ENCODE measurements at places on chromosomes 4 and X. TPM values are rescaled to one million over a fixed set of nuclear protein-coding genes. Genes with fewer than 3 reads are reported as not detected.
A peak's percentile ranks its signal among the peaks of the same experiment; 100 is the strongest.

- DNase-seq = no peak
Observed at GRCh38 chr4:59374416-59374815, 1825.7 kb upstream of the ADGRL3 start.

DNA sequence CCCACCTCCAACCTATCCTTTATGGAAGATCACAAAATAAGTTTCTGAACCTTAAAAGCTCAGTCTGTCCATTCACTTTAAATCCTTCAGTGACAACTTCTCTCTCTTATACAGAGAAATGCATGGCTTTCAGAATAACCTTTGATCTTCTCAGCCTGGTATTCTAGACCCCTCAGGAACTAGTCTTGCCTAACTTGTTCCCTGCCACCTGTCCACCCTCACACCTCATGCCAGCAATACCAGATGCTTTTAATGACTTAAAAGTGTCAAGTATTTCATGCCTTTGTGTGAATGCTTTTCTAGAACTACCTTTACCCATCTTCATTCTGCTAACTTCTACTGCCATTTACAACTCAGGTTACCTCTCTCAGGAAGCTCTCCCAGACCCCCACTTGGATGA, 7.4 kb downstream of the EXOC1L start:
- no peak for DNase-seq

The BANK1 gene
- 0.32 TPM for total RNA-seq

The VSIG4 gene
- total RNA-seq = not detected

The ZCCHC18 gene
- 0.64 TPM for total RNA-seq

DNA sequence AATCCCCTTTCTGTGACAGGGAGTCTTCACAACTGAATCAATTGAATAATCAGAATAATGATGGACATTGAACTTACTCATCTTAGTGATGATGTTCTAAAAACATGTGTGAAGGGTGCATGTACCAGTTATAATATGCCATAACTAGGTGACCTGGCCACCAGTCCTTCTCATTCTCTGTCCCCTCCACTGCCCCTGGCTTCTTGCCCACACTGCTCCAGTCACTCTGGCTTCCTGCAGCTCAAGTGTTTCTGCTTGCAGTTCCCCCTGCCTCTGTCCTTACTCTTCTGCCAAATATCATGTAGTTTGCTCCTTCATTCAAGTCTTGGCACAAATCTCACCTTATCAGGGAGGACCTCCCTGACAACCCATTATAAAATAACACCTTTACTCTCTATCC, 168.1 kb upstream of the SLC7A11 start:
- no peak for DNase-seq

DNA sequence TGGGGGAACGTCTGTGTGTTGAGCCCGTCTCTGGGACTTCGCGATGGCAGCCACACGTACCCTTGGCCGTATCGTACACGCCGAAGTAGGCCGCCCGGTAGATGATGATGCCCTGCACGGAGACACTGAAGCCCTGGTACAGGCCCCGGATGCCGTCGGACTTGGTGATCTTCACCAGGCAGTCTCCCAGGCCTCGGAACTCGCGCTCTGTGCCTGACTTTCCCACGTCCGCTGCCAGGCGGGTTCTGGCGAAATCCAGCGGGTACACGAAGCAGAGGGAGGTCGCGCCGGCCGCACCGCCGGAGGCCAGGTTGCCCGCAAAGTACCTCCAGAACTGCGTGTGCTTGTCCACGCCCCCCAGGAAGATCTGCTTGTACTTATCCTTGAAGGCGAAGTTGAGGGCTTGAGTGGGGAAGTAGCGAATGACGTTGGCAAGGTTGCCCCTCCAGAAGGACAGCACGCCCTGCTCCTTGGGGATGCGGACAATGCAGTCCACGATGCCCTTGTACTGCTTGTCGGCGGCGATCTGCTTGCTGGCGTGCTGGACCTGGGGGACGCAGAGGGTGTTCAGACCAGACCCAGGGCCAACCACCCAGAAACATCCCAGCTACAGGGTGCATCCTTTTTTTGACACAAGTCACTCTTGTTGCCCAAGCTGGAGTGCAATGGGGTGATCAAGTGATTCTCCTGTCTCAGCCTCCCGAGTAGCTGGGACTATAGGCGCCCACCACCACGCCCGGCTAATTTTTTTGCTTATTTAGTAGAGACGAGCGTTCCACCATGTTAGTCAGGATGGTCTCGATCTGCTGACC, 2.5 kb downstream of the SLC25A6 start:
- DNase-seq = no peak

DNA sequence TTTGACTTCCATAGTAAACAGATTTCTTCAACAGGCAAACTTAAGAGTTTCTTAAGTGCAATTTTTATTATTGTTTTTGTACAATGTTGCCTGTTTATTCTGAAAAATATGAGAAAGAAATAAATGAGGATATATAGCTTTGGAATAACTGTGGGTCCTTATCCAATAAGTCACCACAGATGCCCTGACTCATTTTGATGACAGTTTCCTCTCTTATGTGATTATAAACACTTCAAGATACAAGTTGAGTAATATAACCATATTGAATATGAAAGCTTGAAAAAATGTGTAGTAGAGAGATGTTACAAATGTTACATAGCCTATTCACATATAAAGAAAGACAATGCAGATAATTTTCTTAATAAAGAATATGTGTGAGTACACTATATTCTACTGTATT, 931.6 kb downstream of the RAPGEF2 start:
- DNase-seq = no peak

GRCh38 chr4:118712872-118713271, 27.7 kb downstream of the METTL14 start:
- DNase-seq = no peak

GRCh38 chr4:40178672-40179071, 18.2 kb upstream of the RHOH start:
- DNase-seq = peak; percentile 49

DNA sequence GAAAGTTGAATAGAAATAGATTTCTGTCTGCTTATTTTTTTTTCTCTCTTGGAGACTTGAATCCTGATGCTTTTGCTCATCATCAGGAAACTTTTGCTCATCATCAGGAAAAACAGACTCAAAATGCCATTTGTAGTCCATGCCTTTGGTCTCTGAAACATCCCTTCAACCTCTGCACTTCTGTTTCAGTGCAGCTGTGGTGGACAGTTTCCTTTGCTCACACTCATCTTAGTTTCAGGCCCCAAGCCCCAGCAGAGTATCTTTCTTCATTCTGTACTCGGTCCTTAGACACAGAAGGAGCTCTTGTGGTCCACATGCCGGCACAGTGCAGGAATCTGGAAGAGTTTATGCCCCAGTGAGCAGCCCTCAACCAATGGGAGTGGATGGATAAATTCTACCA, 337.9 kb downstream of the PPP3CA start:
- no peak for DNase-seq

GRCh38 chr4:36812149-36812548, 432.4 kb upstream of the NWD2 start:
- no peak for DNase-seq

- no peak for DNase-seq
Observed at GRCh38 chr4:53895137-53895536, 169.3 kb downstream of the CHIC2 start.

GRCh38 chr4:182826391-182826790, 90.8 kb downstream of the DCTD start:
- DNase-seq = no peak

The ADAMTS3 gene
- total RNA-seq = 3.0 TPM

The TRPC3 gene
- 1.3 TPM for total RNA-seq

The ANKRD50 gene
- 27.1 TPM for total RNA-seq

DNA sequence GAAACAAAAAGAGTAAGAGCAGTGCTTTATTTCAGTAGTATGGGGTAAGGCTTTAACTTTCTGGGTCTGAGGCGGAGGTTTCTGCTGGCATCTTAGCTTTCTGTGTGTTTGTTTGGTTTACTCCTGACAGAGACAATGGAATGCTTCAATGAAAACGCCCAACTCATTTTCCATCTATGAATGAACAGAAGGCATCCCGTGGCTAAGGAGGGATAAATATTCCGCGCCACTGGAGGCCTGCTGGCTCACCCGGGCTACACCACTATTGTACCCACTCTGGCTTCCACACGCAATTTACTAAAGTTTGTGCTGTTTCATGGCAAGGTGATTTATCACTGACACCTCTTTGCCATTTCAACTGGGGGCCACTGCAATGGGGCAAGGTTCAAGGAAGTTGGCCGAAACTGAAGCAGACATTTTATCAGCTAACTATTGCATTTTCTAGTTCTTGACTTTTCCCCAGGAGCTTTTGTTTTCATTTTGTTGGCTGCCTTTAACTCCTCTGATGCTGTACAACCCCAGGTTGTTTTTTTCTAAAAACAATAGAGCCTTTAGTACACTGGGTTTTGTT, 32.8 kb upstream of the PPARGC1A start:
- no peak for DNase-seq

DNA sequence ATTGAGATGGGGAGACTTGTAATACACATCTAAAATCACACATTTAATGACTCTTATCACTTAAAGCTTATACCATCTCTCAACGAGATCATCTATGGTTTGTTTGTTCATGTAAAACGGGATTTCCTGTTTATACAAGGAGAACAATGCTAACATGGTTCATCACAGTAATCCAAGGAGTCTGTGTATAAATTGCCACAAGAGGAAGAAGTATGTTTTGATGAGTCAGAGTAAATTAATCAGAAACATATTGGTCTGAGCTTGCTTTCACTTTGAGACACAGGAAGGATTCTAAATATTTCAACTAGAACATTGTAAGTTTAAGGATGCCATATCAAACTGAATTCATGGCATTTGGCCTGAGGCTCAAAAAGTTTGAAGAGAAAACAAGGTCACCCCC, 594.1 kb downstream of the GLUD2 start:
- peak; percentile 60 for DNase-seq

GRCh38 chrX:109732017-109732801, 848 bp downstream of the ACSL4 start:
- peak; percentile 40 for DNase-seq

GRCh38 chr4:184359888-184360287, 114.5 kb downstream of the IRF2 start:
- DNase-seq = peak; percentile 49

- peak; percentile 4 for DNase-seq
Observed at GRCh38 chrX:111447298-111447697, 35.3 kb upstream of the DCX start.

The SLC16A2 gene
- 10.6 TPM for total RNA-seq

DNA sequence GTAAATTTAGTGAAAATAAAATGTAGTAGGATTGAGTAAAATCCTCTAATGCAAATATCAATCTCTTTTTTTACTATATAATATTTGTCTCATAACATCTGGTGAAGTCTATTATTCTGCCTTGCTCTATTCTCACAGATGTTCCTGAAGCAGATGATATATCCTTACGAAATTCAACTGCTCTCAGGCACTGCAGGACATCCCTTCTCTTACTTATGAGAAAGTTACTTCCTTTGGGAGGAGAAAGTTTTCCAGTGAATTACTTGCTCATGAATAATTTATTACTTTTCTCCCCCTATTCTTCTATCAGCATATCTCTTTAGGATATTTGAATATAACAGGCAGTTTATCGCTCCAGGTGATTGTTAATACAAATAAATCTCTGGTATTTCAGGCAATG, 75.6 kb upstream of the AGA start:
- DNase-seq = no peak

GRCh38 chr4:44221407-44221806, 227.2 kb downstream of the KCTD8 start:
- DNase-seq = no peak

DNA sequence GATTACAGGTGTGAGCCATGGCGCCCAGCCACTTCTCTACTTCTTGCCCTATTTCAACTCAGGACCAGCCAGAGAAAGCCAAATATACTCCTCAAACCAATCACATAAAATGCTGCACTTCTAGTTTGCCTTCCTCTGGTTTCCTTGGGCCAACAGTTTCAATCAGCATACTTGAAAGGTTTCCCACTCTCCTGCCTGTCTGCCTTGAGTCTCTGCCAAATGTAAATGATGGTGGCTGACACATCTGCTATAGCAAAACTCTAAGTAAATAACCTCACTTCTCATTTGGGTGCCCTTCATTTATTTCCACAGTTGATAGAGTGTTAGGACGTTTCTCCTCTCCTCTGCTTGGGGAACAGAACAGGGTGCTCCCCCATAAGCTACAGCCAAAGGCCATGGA, 36.4 kb upstream of the PPA2 start:
- no peak for DNase-seq

DNA sequence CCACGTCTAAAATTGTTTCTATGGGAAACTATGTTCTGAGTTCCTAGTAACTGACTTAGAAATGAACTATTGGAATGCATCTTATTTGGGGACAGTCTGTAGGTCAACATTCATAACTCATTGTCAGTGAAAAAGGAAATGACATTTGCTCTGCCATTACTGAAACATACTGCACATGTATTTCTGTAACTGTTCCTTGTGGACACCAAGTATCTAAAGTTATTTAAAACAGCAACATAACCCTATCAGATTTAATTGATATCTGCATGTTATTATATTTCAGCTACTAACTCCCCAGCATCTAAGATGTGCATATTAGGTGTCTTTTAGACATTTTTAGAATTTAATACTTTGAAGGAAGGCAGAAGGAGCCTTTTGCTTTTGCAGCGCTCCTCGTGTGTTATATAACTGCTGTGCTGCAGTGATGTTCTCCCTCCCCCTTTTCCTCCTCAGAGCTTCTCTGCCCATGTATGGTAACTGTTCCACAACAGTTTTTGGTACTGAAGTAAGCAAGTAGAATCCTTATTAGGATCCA, 37.2 kb upstream of the TMEM131L start:
- DNase-seq = peak; percentile 23

The CYP2U1 gene
- total RNA-seq = 19.0 TPM

The RIBC1 gene
- 0.32 TPM for total RNA-seq

The MGAT4D gene
- not detected for total RNA-seq

The SEPTIN6 gene
- total RNA-seq = 17.7 TPM

The CXorf65 gene
- total RNA-seq = not detected

GRCh38 chr4:60911127-60911526, 289.0 kb upstream of the ADGRL3 start:
- DNase-seq = no peak

GRCh38 chr4:184805462-184806228, 20.1 kb downstream of the ACSL1 start:
- no peak for DNase-seq

The AKAP14 gene
- not detected for total RNA-seq

GRCh38 chr4:150164956-150165629, 86.8 kb downstream of the DCLK2 start:
- DNase-seq = no peak

DNA sequence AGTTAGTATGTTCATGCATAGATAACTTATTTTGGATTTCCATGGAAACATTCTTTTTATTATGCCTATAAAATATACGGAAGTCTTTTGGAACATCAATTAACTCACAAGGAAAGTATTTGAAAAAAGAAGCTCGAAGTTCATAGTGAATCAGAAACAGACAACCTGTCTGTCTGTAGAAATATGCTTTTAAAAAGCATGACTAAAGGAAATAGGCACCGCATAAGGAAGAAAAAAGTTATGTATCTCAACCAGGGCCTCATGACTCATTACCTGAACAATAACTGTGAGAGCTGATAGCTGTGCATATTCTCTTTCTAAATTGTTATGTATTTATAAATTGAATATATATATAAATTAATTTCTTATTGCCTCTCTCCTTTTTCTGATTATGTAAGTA, 324.1 kb downstream of the TLL1 start:
- DNase-seq = no peak

The MUC7 gene
- not detected for total RNA-seq

The TLR3 gene
- total RNA-seq = 0.97 TPM
